Fibroblast of skin of left quadriceps (primary cell): ENCODE measurements at places on chromosomes 1 and 21.

DNA sequence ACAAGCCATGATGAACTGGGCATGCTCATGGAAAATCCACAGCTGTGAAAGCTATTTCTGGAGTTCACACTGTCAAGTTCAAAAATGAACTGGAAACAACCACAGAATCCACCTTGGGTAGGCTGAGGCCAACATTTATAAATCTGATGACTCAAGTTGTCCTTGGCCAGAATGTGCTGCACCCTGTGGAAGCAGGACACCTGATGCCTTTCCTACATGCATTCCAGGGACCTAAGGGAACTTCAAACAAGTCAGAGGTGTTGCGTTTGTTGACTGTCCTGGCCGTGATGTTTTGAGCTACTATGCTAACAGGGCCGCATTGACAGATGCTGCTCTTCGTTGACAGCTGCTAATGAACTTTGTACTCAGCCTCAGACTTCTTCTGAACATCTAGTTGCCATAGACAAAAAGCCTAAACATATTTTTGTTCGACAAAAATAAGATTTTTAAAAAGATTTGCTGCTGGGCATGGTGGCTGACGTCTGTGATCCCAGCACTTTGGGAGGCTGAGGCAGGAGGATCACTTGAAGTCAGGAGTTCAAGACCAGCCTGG is 127.9 kb upstream of the SLC45A1 start:
- no peak for DNase-seq

DNA sequence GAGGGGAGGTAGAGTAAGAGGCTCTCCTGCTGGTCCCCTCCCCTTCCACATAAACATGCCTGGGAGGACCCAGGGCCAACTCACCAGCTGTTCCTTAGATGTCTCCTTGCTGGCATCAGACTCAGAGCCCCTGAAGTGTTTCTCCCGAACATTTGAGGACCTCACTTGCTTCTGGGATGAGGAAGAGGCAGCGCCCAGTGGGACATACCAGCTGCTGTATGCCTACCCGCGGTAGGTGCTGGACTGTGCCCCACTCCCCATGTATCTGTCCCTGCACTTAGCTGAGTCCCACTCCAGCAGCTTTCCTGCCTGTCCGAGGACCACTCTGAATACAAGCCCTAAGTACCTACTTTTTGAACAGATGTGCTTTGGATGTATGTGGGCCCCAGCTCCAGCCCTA is 383 bp downstream of the MPL start:
- no peak for DNase-seq

GRCh38 chr1:50378770-50379169 is 44.5 kb downstream of the DMRTA2 start:
- no peak for DNase-seq

GRCh38 chr1:209710847-209711246 is 6.2 kb downstream of the HSD11B1 start:
- DNase-seq = no peak

DNA sequence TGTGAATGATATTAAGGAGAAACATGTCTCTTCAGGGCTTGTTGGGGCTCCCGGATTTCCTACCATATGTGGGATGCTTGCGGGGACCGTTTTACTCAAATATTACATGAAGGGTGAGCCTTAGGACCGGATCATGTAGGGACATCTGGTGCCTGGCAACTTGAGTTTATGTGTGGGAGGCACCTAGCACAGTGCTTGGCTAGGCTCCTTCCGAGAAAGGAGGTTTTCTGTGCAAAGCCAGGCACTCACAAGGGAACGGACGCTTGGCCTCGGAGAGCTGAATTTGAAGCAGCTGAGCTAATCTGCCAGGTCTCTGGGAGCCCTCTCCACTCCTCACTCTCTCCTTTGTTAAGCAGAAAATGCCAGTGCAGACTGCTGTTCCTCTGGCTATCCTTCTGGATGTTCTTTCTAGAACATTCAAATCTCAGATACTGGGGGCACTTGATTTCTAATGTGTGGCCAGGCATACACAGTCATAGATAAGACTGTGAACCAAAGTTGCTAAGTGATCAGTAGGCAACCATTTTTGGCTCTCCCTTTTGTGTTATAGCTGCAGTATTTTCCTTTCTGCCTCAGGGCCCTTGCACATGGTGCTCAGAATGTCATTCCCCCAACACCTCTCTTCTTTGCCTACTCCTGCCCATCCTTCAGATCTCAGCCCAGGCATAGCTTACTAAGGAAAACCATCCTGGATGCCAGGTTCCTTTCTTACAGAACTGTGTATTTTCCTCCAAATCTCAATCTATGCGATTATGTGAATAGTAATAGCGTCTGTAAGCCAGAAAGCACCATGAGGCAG is 216.6 kb upstream of the CSF3R start:
- no peak for DNase-seq

- DNase-seq = no peak
These were observed 21.8 kb downstream of the EXOC8 start for GRCh38 chr1:231315887-231316286.

DNA sequence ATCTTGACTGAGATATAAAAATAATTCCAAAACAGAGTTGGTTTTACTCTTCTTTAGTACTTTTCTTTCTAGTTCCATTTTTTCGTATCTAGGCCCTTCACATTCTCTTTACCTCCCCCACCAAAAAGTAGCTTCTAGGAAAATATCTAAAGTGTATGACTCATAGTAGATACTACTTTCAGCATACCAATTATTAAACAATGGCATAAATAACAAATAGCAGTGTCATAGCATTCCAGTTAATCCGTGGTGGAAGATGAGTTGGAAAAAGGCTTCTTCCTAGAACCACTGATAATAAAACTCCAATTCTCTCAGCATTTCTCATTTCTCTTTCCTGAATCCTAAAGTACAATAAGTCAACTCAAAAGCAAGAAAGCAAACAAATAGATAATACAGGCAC is 859.0 kb upstream of the B3GALT2 start:
- peak; percentile 44 for DNase-seq

- no peak for DNase-seq
These were observed 20.2 kb upstream of the RALGPS2 start for GRCh38 chr1:178704833-178705232.

GRCh38 chr1:197208945-197209344 is 59.1 kb upstream of the CRB1 start:
- no peak for DNase-seq

- no peak for DNase-seq
These were observed 4.8 kb downstream of the FAM131C start for GRCh38 chr1:16068356-16069270.

- DNase-seq = peak; percentile 29
These were observed 53.3 kb downstream of the NENF start for GRCh38 chr1:212485913-212486618.

- no peak for DNase-seq
These were observed 88.5 kb downstream of the ELAVL4 start for GRCh38 chr1:50197216-50197615.

DNA sequence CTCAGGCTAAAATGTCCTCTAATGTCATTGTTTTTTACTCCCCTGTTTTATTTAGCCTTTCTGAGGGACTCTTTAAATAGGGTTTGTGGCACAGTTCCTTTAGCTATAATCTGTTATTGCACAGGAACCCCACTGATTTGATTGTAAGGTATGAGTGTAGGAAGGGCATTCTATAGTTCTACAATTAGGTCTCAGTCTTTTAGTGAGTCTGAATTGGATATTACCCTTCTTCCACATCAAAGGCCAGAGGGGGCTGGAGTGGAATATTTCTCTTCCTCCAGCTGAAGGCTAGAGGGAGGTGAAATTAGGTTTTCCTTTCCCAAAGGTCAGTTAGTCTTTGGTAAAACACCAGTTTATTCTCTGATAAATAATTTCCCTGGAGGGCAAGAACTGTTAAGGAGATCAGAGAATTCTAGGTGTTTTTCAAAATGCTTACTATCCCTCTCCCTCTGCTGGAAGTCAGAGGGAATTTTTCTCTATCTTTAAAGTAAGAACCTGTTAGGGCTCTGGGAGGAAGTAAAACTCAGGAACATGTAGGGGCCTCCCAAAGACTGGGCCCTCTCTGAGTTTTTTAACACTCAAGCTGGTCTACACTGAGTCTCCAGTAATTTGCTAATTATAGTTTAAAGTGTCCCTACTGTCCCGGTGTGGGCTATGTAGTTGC is 176.3 kb upstream of the ZNHIT6 start:
- no peak for DNase-seq

- DNase-seq = no peak
These were observed 169.9 kb downstream of the KCNT2 start for GRCh38 chr1:196438329-196438728.

- no peak for DNase-seq
These were observed 15.0 kb upstream of the HMGN1 start for GRCh38 chr21:39363607-39364555.

DNA sequence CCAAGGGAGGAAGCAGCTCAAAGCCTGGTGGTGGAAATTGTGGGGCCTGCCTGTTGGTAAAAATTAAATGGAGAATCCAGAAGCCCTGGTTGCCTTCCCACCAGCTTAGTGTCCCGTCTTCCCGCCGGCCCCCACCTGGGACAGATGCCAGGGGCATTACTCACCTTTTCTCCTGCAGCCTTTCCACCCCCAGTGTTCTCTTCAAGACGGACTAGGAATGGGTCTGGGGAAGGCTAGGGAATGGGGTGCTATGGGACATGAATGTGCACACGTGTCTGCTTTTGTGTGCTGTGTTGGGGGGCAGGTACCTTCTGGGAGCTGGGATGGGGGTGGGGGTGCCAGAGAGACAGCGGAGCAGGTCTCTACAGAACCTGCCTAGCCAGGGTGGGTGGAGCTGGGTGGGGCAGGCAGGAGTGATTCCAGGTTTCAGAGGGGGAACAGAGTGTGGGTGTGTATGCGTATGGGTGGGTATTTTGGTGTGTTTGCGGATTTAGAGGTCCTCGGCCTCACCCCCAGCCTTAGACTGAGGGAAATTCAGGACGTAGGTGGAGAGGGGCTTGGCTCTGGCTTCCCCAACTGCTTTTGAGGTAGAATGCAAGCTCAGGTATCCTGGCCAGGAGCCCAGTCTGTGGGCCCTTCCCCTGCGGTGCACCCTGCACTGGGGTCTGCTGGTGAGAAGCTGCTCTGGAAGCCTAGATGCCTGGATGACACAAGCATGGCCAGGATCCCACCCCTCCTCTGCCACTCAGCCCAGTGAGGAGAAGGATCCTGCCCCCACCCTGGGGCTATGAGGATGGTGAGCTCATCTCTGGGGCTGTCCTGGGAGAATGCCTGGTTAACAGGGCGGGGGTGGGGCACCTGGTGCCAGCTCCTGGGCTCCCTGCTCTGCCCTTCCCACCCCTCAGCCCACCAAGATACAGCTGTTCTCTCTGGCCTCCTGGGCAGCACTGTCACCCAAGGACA is 7.8 kb downstream of the VANGL2 start:
- no peak for DNase-seq

- DNase-seq = no peak
These were observed 36.8 kb downstream of the HLCS start for GRCh38 chr21:36929622-36930021.

- DNase-seq = no peak
These were observed 23.6 kb downstream of the HTR6 start for GRCh38 chr1:19688041-19688842.

DNA sequence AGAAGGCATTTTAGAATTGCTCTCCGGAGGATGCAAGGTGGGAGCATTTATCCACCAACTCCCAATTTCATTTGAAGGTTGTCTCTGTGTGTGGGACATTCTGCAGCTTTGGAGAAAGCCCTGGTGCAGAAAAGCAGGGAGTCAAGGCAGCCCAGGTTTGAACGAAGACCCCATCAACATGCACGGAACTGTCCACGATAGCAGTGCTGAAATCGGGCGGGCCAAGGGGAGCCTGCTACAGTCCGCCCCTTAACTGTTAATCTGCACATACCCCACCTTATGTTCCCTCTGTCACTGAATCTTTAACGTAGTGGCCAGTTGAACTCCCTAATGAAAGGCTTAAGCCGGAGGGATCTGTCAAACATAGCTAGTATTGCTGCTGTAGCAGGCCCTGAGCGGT is 68.8 kb upstream of the C1orf174 start:
- no peak for DNase-seq

GRCh38 chr21:44455524-44456213 is 359 bp downstream of the LRRC3 start:
- no peak for DNase-seq

DNA sequence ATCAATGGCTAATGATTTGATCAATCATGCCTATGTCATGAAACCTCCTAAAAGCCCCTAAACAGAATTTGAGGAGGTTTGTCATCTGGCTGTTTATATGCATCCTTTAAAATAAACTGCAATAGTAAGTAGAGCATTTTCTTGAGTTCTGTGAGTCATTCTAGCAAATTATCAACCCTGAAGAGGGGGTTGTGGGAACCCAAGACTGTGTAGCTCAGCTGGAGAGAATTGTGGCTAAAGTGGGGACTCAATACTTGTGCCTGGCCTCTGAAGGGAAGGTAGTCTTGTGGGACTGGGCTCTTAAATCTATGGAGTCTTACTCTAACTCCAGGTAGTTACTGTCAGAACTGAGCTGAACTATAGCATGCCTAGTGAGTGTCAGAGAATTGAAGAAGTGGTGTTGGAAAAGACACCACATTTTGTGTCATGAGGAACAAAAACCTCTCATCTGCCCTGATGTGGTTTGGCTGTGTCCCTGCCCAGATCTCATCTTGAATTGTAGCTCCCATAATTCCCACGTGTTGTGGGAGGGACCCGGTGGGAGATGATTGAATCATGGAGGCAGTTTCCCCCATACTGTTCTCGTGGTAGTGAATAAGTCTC is 402.4 kb downstream of the USH2A start:
- DNase-seq = no peak

GRCh38 chr1:42096554-42096953 is 56.7 kb upstream of the GUCA2B start:
- no peak for DNase-seq

- DNase-seq = no peak
These were observed 252.3 kb upstream of the TMPRSS15 start for GRCh38 chr21:18655931-18656330.

DNA sequence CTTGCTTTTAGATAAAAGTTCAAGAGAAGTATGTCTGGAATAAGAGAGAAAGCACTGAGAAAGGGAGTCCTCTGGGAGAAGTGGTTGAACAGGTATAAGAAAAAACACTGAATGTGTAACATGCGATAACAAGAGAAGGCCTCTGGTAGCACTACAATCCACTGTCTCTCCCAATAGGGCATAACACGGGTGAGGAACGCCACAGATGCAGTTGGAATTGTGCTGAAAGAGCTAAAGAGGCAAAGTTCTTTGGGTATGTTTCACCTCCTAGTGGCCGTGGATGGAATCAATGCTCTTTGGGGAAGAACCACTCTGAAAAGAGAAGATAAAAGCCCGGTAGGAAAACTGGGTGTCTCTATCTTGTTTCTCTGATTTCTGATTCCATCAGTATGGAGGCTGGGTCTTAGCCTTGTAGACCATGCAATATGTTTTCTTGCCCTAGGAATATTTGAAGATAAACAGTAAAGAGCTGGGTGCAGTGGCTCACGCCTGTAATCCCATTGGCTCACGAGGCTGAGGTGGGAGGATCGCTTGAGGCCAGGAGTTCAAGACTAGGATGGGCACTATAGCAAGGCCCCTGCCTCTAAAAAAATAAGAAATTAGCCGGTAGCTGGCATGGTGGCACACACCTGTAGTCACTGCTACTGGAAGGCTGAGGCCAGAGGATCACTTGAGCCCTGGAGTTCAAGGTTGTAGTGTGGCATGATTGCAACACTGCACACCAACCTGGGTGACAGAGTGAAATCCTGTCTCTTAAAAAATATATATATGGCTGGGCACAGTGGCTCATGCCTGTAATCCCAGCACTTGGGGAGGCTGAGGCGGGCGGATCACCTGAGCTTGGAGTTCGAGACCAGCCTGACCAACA is 40.4 kb downstream of the DAP3 start:
- peak; percentile 37 for DNase-seq

GRCh38 chr1:45785583-45785982 is 17.8 kb upstream of the MAST2 start:
- no peak for DNase-seq
